ENCODE measurements at places on chromosomes 5 and 9. TPM values are rescaled to one million over a fixed set of nuclear protein-coding genes. Genes with fewer than 3 reads are reported as not detected.

Gene ARID3C
- total RNA-seq = 0.11 TPM

Gene PFN3
- not detected for total RNA-seq

Gene ADAM19
- total RNA-seq = 25.7 TPM

Gene GPX8
- total RNA-seq = 39.3 TPM

Gene ZNF169
- 2.7 TPM for total RNA-seq

Gene CAPSL
- not detected for total RNA-seq

Gene CEL
- not detected for total RNA-seq

Gene EQTN
- total RNA-seq = not detected

Gene CBY3
- total RNA-seq = not detected

Gene FAM200C
- 3.5 TPM for total RNA-seq

Gene MTX3
- 18.9 TPM for total RNA-seq

Gene RIGI
- total RNA-seq = 1.4 TPM

Gene PGM5
- 3.2 TPM for total RNA-seq

Gene FBP2
- total RNA-seq = not detected

Gene NIPAL4
- total RNA-seq = 0.42 TPM

Gene MELK
- total RNA-seq = 46.8 TPM

Gene TTC16
- 0.16 TPM for total RNA-seq

Gene ZFP37
- total RNA-seq = 2.0 TPM

Gene LOX
- total RNA-seq = not detected

Gene GAPT
- not detected for total RNA-seq

Gene IGFBPL1
- total RNA-seq = not detected

Gene MRPL50
- 11.9 TPM for total RNA-seq

Gene TEX48
- total RNA-seq = not detected

Gene ZNF189
- 8.8 TPM for total RNA-seq

Gene AK6
- 79.7 TPM for total RNA-seq

Gene SOWAHA
- 0.32 TPM for total RNA-seq

Gene F2RL2
- 4.0 TPM for total RNA-seq

Gene OLFML2A
- 7.7 TPM for total RNA-seq

Gene PLPP7
- 8.4 TPM for total RNA-seq

Gene TAF11L5
- not detected for total RNA-seq

Gene PPP2R2B
- total RNA-seq = 0.64 TPM

Gene NELFB
- total RNA-seq = 51.2 TPM

Gene CDC25C
- 17.2 TPM for total RNA-seq

Gene EDIL3
- total RNA-seq = 1.4 TPM

Gene ORM2
- not detected for total RNA-seq

Gene UGCG
- total RNA-seq = 53.5 TPM

Gene SLC25A51
- total RNA-seq = 19.2 TPM

Gene ADRA1B
- total RNA-seq = 1.3 TPM

Gene AQP7
- total RNA-seq = not detected

Gene PTPN3
- 5.5 TPM for total RNA-seq

Gene TTC33
- 17.0 TPM for total RNA-seq

Gene BTNL8
- 0.57 TPM for total RNA-seq

Gene PCDHB4
- 1.7 TPM for total RNA-seq

Gene CMYA5
- 0.21 TPM for total RNA-seq

Gene BAAT
- total RNA-seq = 0.08 TPM

Gene NPR3
- 0.40 TPM for total RNA-seq

Gene PCDHGC4
- 1.8 TPM for total RNA-seq

Gene ZFP2
- 0.05 TPM for total RNA-seq

Gene COL27A1
- 14.6 TPM for total RNA-seq

Gene LSM11
- total RNA-seq = 4.8 TPM

Gene LRRC26
- total RNA-seq = not detected

Gene PDZD2
- 5.5 TPM for total RNA-seq

Gene TAF11L10
- total RNA-seq = not detected

Gene IFNB1
- not detected for total RNA-seq

Gene CACNA1B
- total RNA-seq = not detected
